PC-3 (cell line): ENCODE measurements at places on chromosomes 13 and 19. TPM values are rescaled to one million over a fixed set of nuclear protein-coding genes. Genes with fewer than 3 reads are reported as not detected.

The CALR3 gene
- total RNA-seq = 0.47 TPM in 1 of 2 replicates, not detected in the other

The PRTN3 gene
- total RNA-seq = 0.29 and 0.40 TPM in 2 replicates

DNA sequence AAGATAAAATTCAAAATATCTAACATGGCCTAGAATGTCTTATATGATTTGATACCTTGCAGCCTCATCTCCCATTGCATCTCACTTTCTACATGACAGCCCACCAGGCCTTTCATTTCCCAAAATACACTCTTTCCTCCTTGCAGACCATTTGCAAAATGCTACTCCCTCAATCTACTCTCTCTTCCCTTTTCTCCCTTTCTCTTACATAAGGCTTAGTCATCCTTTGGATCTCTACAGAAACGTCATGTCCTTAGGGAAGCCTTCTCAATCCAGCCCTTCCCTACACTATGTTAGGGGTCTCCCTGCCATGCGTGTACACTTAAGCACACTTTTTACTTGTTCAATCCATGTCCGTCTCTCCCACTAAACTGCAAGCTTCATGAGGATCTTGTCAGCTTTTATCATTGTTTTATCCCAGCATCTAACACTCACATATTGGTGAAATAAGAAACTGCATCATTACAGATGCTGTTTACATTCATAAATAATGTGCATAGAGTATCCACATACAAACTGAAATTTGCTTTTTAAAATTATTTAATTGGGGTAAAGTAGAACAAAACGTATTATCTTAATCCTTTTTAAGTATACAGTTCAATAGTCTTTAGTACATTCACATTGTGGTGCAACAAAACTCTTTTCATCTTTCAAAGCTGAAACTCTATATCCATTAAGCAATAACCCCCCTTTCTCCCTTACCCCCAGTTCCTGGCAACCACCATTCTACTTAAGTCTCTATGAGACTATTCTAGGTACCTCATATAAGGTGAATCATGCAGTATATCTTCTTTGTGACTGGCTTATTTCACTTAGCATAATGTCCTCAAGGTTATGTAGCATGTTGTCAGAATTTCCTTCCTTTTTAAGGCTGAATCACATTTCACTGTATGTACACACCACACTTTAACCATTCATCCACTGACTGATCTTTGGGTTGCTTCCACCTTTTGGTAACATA, 11.5 kb upstream of the WBP4 start:
- no peak for DNase-seq

- DNase-seq = no peak
Measured at GRCh38 chr13:43362556-43362955, 339.2 kb downstream of the DNAJC15 start.

DNA sequence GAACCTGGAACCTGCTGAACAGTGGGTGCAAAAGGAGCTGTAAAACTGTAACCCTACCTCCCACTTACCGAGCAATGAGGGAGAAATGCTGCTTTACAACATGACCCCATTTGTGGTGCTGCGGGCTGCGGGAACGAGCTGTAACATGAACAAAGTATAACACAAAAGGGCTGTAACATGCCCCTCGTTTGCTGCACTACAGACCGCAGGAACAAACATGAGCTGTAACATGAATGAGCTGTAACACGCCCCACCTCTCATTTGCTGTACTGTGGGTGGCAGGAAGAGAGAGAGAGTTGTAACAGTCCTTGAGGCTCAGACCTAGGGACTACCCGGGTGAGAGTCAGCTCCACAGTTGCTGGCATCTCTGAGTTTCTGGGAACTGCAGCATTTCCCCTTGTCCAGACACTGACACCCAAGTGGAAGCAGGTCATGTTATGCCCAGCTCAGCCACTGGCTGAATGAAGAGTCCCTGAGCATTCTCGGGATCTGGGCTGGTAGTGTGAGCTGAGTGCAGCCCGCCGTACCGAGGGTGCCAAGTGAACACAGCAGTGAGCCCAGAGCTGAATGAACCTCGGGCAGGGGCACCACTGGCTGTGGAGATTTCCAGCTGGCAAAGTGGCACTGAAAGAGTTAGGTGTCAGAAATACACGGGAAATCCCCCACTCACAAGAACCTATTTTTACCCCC, 1385.3 kb upstream of the SPRY2 start:
- DNase-seq = no peak
